Prostate gland (tissue), 2 donors: ENCODE measurements at places on chromosomes 6 and 20. TPM values are rescaled to one million over a fixed set of nuclear protein-coding genes. Genes with fewer than 3 reads are reported as not detected.

DNA sequence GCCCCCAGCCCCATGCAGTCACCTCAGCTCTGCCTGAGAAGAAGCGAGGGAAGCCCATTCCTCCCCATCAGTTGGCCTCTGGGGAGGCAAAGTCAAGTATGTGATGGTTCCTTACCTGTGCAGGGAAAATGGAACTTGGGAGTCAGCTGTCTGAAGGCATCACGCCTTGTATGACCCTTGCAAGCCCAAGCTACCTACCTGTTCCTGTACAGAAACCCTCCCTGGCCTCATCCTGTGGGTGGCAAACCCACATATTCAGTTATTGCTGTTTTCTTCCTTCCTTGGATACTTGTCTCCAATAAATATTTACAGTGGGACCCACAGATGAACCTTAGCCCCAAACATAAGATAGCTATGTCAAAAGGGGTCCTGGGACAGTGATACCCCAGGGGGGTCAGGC is 92.2 kb upstream of the MLN start:
- no peak for DNase-seq
- no peaks in the 10 kb centered on the region for H3K36me3 ChIP-seq
- H3K4me3 ChIP-seq, result no peak overlapping the region
- no peak overlapping the region for H3K27ac ChIP-seq
- H3K4me1 ChIP-seq, result no peaks in the 10 kb centered on the region

GRCh38 chr20:10523443-10523842 is 88.3 kb downstream of the SLX4IP start:
- H3K4me3 ChIP-seq, result no peak overlapping the region
- no peaks in the 10 kb centered on the region for H3K4me1 ChIP-seq
- no peaks in the 10 kb centered on the region for H3K36me3 ChIP-seq
- DNase-seq, result no peak

The HRH3 gene
- total RNA-seq, result 0.51 TPM

DNA sequence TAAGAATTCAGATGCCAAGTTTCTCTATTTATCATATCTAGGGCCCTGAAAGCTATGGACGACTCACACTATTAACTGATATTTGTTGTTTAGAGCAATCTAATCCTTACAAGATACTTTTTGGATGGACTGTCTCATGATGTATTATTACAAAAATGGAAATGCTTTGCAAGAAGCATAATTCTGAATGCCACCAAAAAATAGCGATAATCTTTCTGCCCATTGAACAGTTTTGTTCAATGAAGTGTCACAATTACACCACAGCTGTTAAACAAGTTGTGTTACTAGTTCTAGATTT is 460.4 kb upstream of the JARID2 start:
- DNase-seq, result no peak
- H3K27me3 ChIP-seq, result no peaks in the 10 kb centered on the region
- H3K36me3 ChIP-seq, result no peaks in the 10 kb centered on the region
- no peak overlapping the region for H3K4me3 ChIP-seq

DNA sequence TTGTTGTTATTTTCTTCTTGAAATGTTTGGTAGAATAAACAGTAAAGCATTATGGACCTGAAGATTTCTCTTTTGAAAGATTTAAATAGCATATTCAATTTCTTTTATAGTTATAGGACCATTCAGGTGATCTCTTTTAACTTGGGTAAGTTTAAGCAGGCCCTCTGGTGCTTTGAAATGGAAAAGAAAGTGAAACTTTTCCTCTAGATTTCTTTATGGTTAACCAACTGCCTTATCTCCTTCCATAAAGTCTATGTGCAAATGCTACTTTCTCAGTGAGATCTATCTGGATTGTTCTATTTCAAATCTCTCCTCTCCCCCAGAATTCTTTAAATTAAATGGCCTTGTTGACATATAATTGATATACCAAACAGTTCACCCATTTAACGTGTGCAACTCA is 54.0 kb downstream of the PHACTR2 start:
- H3K36me3 ChIP-seq, result no peaks in the 10 kb centered on the region
- H3K27me3 ChIP-seq, result no peaks in the 10 kb centered on the region
- DNase-seq, result no peak
- H3K4me1 ChIP-seq, result no peaks in the 10 kb centered on the region
- no peak overlapping the region for H3K4me3 ChIP-seq

DNA sequence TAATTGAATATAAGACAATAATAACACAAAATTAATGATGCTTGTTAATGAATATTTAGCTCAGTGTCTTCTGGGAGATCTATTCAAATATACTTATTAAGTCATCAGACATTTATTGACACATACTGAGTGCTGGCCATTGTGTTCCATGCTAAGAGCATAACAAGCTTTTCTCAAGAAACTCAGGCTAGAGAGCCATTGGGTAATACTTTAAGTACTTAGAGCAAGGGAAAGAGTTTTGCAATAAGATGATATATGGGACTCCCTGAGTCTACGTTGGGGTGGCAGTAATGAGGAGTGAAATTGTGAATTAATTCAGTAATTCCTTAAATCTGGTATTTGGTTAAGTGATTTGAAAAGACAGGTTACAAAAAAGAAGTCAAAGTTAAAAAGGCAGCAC is 11.1 kb downstream of the TMEM200A start:
- H3K4me3 ChIP-seq, result no peak overlapping the region
- H3K27ac ChIP-seq, result no peak overlapping the region
- H3K36me3 ChIP-seq, result no peaks in the 10 kb centered on the region
- DNase-seq, result no peak

- no peaks in the 10 kb centered on the region for H3K27me3 ChIP-seq
- peaks cover 4% of the 10 kb centered on the region for H3K4me1 ChIP-seq
- no peak overlapping the region for H3K27ac ChIP-seq
- no peak for DNase-seq
- H3K4me3 ChIP-seq, result no peak overlapping the region
Measured at GRCh38 chr6:168410035-168410434, 30.9 kb upstream of the SMOC2 start.

DNA sequence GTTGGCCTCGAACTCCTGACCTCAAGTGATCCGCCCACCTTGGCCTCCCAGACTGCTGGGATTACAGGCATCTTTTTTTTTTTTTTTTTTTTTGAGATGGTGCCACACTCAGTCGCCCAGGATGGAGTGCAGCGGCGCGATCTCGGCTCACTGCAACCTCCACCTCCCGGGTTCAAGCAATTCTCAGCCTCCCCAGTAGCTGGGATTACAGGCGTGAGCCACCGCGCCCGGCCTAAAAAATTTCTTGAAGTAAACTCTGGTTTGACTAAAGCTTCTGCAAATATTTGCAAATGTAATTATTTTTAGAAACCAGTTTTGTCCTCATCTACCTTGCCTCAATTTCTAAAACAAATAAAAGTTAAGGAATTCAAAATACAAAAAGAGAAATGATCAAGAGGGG is 1.2 kb downstream of the IBTK start:
- H3K27me3 ChIP-seq, result no peaks in the 10 kb centered on the region
- H3K4me1 ChIP-seq, result no peaks in the 10 kb centered on the region
- no peaks in the 10 kb centered on the region for H3K36me3 ChIP-seq
- no peak for DNase-seq
- no peak overlapping the region for H3K4me3 ChIP-seq

GRCh38 chr6:118292558-118292957 is 255.5 kb upstream of the PLN start:
- DNase-seq, result no peak
- H3K27ac ChIP-seq, result no peak overlapping the region
- H3K4me3 ChIP-seq, result no peak overlapping the region
- no peaks in the 10 kb centered on the region for H3K4me1 ChIP-seq
- no peaks in the 10 kb centered on the region for H3K36me3 ChIP-seq

The DHX16 gene
- total RNA-seq, result 41.0 TPM

- H3K36me3 ChIP-seq, result no peaks in the 10 kb centered on the region
- no peak for DNase-seq
- no peak overlapping the region for H3K27ac ChIP-seq
Measured at GRCh38 chr6:23441808-23442461, 684.1 kb upstream of the NRSN1 start.

- no peak overlapping the region for H3K4me3 ChIP-seq
- DNase-seq, result no peak
- H3K4me1 ChIP-seq, result no peaks in the 10 kb centered on the region
- no peaks in the 10 kb centered on the region for H3K27me3 ChIP-seq
- no peaks in the 10 kb centered on the region for H3K36me3 ChIP-seq
Measured at GRCh38 chr6:99219788-99220187, 129.7 kb downstream of the FAXC start.

- H3K36me3 ChIP-seq, result no peaks in the 10 kb centered on the region
- DNase-seq, result peak; percentile 74
- no peaks in the 10 kb centered on the region for H3K4me1 ChIP-seq
- no peaks in the 10 kb centered on the region for H3K27me3 ChIP-seq
- no peak overlapping the region for H3K4me3 ChIP-seq
Measured at GRCh38 chr6:131914967-131915751, 36.0 kb downstream of the CCN2 start.

The SLA2 gene
- total RNA-seq, result 0.73 TPM

The ADGRB3 gene
- 0.59 TPM for total RNA-seq

DNA sequence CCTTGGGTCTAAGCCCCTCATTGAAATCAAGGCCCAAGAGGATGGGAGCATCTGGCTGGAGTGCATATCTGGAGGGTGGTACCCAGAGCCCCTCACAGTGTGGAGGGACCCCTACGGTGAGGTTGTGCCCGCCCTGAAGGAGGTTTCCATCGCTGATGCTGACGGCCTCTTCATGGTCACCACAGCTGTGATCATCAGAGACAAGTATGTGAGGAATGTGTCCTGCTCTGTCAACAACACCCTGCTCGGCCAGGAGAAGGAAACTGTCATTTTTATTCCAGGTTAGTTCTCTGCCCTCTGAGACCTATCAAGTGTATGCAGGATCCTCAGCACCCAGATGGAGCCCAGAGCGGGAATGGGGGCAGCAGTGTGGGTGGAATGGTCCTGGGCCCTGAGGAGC is 5.1 kb downstream of the BTN2A2 start:
- H3K27ac ChIP-seq, result no peak overlapping the region
- H3K4me1 ChIP-seq, result no peaks in the 10 kb centered on the region
- no peaks in the 10 kb centered on the region for H3K27me3 ChIP-seq
- no peak for DNase-seq
- no peak overlapping the region for H3K4me3 ChIP-seq
- H3K36me3 ChIP-seq, result no peaks in the 10 kb centered on the region

DNA sequence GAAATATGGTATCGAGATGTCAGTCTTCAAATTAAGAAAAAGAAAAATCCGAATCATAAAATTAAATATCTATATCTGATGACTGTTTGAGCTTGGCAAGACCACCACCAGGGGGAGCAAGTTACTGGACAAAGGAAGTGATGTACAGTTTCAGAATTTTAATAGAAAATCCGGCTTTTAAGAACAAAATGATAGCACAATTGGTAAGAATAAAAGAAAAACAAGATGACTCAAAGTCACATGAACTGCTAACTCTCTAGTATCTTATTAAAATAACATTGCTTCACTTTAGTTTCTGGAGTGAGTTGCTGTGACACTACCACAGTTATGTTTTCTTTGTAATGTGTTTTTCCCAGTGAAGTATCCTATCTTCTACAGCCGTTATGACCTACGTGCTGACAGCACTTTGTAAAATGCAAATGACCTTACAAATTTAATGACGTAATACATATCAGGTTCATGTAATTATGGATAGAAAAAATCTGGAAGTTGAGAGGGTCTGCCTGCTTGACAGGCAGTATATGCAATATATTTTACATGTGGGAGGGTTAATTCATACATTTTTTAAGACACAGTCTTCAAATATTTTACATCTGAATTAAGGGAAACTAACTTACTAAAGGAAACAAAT is 405.3 kb upstream of the HS3ST5 start:
- H3K36me3 ChIP-seq, result no peaks in the 10 kb centered on the region
- H3K4me1 ChIP-seq, result no peaks in the 10 kb centered on the region
- no peaks in the 10 kb centered on the region for H3K27me3 ChIP-seq
- no peak overlapping the region for H3K27ac ChIP-seq
- H3K4me3 ChIP-seq, result no peak overlapping the region
- no peak for DNase-seq

The PSORS1C1 gene
- 1.2 TPM for total RNA-seq

- no peaks in the 10 kb centered on the region for H3K27me3 ChIP-seq
- DNase-seq, result no peak
- no peaks in the 10 kb centered on the region for H3K36me3 ChIP-seq
- H3K4me1 ChIP-seq, result no peaks in the 10 kb centered on the region
Measured at GRCh38 chr6:139581485-139581865, 207.0 kb upstream of the CITED2 start.

GRCh38 chr6:33696548-33697518 is 14.7 kb downstream of the UQCC2 start:
- H3K4me1 ChIP-seq, result peaks cover 15% of the 10 kb centered on the region
- peak overlapping the region; percentile 37 for H3K27ac ChIP-seq
- no peak overlapping the region for H3K4me3 ChIP-seq

The TPD52L1 gene
- 105 TPM for total RNA-seq

DNA sequence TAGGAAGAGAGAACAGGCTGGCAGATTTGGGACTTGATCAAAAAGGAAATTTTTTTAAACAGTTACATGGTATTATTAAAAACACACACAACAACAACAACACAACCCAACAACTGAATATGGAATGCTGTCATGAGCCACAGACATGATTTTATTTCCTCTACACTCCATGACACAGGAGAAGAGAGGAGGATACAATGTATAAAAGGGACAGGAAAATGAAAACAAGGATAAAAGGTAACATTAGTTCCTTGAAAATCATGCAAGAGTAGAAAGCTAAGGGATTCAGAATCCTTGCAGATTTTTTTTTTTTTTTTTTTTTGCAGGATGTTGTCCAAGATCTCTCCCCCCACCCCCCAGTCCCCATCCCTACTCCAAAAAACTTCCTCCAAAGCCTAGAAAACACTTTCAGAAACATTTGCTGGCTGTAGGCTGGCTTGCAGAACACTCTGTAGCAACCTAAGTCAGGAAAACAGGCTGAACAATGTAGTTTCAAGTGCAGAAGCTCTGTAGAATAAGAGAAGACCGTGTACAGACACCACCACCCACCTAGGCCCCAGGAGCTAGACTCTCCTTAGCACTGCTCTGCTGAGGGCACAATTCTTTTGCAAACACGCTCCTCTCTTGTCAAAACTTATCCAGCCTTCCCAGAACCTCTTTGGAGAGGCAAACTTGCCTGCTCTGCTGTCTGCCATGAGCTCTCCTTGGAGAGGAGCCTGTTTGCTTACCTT is 845 bp downstream of the ZMYND8 start:
- H3K4me3 ChIP-seq, result no peak overlapping the region
- H3K27ac ChIP-seq, result peak overlapping the region; percentile 99

GRCh38 chr6:18323935-18324705 is 59.8 kb upstream of the DEK start:
- H3K4me3 ChIP-seq, result no peak overlapping the region
- no peaks in the 10 kb centered on the region for H3K4me1 ChIP-seq
- H3K36me3 ChIP-seq, result no peaks in the 10 kb centered on the region
- H3K27ac ChIP-seq, result no peak overlapping the region

The PSORS1C2 gene
- not detected for total RNA-seq

DNA sequence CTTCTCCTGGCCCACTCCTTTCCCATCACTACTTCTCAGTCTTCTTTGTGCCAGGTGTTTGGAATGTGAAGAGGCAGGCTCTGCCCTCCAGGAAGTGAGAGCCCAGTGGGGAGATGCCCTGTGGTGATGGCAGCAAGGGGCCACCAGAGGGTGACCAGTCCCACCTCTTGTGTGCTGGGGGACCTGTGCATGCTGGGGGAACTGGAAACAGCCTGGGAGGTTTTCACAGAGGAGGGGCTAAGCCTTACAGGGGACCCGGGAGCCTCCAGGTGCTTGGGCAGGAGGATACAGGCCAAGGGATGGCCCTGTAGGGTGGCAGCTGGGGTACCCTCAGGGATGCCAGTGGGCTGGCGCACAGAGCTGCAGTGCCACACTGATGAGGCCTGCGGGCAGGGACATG is 72.3 kb downstream of the RAMACL start:
- DNase-seq, result no peak
- H3K4me1 ChIP-seq, result no peaks in the 10 kb centered on the region
- no peaks in the 10 kb centered on the region for H3K36me3 ChIP-seq
- no peaks in the 10 kb centered on the region for H3K27me3 ChIP-seq
- no peak overlapping the region for H3K27ac ChIP-seq
